ENCODE measurements at places on chromosomes 12 and 14. TPM values are rescaled to one million over a fixed set of nuclear protein-coding genes. Genes with fewer than 3 reads are reported as not detected.
A peak's percentile ranks its signal among the peaks of the same experiment; 100 is the strongest.

DNA sequence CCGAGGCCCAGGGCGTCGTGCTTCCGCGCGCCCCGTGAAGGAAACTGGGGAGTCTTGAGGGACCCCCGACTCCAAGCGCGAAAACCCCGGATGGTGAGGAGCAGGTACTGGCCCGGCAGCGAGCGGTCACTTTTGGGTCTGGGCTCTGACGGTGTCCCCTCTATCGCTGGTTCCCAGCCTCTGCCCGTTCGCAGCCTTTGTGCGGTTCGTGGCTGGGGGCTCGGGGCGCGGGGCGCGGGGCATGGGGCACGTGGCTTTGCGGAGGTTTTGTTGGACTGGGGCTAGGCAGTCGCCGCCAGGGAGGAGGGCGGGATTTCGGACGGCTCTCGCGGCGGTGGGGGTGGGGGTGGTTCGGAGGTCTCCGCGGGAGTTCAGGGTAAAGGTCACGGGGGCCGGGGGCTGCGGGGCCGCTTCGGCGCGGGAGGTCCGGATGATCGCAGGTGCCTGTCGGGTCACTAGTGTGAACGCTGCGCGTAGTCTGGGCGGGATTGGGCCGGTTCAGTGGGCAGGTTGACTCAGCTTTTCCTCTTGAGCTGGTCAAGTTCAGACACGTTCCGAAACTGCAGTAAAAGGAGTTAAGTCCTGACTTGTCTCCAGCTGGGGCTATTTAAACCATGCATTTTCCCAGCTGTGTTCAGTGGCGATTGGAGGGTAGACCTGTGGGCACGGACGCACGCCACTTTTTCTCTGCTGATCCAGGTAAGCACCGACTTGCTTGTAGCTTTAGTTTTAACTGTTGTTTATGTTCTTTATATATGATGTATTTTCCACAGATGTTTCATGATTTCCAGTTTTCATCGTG is 612 bp downstream of the MDM2 start:
- DNase-seq, result peak; percentile 91

GRCh38 chr14:54864526-54864925 is 38.1 kb downstream of the GCH1 start:
- no peak for DNase-seq

- DNase-seq, result no peak
These were observed 172.2 kb downstream of the PTPRO start for GRCh38 chr12:15494329-15495046.

DNA sequence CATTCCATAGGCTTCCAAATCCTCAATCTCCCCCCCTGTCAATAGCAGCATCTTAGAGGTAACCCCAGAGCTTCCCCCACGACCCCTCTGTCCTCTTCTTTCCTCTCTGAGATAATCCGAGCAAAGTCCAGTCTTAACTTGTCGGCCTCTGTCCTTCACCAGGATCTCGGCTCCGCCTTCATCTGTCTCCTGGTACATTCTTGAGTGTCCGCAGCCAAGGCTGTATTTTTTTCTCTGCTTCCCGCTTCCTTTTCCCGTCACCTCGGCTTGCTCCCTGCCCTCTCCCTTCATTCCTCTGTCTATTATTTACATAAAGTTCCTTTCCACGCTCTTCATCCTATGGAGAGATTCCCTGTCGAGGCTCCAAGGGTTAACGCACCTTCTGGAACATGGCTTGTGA is 153.9 kb upstream of the GSC start:
- DNase-seq, result no peak

- DNase-seq, result no peak
These were observed 1.1 kb downstream of the C1S start for GRCh38 chr12:7061596-7061995.

DNA sequence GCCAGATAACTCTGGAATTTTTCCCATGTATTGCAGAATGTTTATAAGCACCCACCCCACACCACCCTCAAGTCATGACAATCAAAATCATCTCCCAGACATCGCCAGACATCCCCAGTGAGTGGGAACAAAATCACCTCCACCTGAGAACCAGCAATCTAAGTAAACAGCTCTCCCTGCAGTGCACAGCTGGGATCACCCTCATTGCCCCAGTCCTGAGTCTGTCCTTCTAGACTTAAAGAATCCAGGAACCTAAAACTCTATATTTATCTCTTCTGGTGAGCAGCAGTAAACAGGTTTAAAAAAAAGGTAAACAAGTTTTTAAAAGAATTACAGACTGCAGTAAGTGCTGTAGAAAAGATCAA is 43.3 kb upstream of the CMKLR1 start:
- no peak for DNase-seq

DNA sequence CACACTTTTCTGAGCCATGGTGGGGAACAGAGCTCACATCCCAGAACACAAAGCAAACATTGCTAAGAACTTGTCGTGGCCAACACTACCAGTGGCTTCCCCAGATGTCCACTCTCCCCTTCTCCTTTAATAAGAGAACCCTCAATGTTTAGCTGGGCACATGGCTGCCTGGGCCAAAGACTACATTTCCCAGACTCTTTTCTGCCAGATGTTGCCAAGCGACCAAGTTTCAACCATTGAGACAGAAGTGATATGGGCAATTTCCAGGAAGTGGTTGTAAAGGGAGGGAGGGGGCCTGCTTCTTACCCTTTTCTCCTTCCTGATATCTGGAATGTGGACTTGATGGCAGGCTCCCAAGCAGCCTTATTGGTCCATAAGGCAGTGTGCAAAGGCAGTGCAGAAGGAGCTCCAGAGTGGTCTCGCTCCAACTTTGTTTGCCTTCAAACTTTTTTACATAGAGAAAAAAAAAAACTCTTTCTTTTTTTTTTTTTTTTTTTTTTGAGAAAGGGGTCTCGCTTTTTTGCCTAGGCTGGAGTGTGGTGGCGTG is 24.9 kb upstream of the JDP2 start:
- DNase-seq, result no peak

DNA sequence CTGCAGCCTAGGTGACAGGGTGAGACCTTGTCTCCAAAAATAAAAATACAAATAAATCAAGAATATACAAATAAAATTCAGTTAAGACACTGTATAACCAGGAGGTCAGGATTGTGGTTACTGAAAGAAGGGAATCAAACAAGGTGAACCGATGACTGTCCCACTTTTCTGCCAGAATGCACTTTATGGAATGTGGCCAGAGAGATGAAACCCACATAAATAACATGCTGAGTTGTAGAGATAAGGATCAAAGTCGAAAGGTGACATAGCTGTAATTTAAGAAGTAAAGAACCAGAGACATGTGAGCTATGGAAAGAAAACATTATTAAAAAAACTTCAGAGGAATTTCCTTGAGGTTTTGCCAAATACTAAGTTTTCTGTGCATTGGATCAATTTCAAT is 1098.2 kb upstream of the USP15 start:
- no peak for DNase-seq

GRCh38 chr14:93214598-93214997 is 7.5 kb downstream of the UBR7 start:
- no peak for DNase-seq

DNA sequence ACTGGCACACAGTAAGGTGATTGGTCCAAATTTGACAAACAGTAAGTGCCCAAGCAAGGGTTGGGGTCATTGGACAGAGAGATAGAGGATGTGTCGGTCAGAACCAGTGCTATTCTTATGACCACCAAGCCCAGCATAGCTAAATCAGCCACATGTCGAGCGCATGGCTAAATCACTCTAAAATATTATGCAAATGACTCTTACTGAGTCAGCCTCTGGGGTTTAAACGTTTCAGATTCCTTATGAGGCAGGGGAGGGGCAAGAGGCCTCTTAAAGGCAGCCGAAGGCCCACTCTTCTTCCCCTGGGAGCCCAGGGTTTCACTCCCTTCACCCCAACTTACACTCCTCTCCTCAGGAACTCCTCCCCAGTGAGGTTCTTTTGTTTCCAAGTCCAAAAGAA is 603 bp upstream of the ENDOU start:
- no peak for DNase-seq

- no peak for DNase-seq
These were observed 21.2 kb downstream of the SLC35E3 start for GRCh38 chr12:68767191-68767590.

DNA sequence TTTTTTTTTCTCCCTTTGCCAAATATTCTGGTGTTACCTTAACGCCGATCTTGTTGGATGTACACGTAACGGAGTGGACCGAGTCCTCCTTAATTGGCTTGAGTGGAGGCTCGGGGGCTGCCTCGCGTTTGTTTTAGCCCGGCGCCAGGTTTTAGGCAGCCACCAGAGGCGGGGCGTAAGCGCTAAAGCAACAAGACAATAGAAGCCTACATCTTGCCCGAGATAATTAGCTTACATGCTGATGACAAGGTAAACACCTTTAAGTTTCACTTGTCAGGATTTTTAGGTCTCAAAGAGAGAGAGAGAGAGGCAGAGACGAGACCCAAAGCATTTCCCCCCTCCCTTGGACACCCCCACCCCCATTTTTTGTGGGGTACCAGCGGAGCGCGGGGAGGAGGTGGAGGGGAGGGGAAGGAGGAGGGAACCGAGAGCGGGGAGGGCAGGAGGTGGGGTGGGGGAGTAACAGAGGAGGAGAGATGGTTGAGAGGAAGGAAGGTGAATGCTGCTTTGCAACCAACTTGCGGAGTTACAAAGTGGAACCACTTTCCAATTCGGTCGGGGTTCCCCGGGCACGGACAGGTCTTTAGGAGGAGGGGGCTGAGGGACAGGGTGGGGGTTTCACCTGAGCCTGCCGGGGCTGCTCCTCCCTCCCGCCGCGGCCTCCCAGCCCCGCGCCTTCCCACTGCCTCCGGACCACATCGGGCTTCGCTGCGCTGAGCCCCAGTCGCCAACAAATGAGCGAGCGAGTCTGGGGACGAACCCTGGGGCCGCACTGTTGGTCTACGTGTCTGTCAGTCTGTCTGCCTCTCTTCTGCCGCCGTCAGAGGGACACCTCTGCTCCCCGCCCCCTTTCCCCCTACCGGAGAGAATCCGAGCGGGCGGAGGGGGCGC is at the start of gene NKX2-1:
Gene NKX2-1 (minus strand): TSS at position 802 of the 891 bp plus-strand sequence. CDS start 103 bp downstream, at position 699.
- DNase-seq, result peak; percentile 9

- peak; percentile 52 for DNase-seq
These were observed 532.5 kb downstream of the VRK1 start for GRCh38 chr14:97329701-97330100.

DNA sequence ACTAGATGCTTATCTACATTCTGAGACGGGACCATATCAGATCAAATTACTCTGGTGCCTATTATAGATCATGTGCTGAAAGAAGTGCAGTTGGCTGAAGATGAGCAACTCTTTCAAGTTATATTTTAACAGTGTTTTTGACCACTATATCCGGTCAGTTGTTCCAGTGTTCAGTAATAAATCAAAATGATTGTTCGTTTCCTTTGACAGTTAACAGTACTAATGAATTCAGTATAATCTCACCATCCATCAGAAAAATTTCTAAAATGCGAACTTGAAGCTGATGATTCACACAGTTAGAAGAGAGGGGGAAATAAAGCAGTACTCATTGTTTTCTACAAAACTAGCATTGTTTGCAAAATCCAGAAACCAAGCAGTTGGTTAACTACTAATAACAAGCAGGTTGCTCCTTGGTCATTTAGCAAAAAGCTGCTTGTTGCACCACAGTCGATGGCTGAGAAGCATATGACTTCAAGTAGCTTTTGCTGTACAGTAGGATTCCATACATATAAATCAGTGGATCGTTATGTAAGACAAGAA is 2.3 kb downstream of the RPS6KA5 start:
- DNase-seq, result no peak

- DNase-seq, result no peak
These were observed 5.7 kb upstream of the VDR start for GRCh38 chr12:47910486-47910885.

GRCh38 chr14:22614240-22614799 is 16.2 kb downstream of the ABHD4 start:
- DNase-seq, result peak; percentile 78

DNA sequence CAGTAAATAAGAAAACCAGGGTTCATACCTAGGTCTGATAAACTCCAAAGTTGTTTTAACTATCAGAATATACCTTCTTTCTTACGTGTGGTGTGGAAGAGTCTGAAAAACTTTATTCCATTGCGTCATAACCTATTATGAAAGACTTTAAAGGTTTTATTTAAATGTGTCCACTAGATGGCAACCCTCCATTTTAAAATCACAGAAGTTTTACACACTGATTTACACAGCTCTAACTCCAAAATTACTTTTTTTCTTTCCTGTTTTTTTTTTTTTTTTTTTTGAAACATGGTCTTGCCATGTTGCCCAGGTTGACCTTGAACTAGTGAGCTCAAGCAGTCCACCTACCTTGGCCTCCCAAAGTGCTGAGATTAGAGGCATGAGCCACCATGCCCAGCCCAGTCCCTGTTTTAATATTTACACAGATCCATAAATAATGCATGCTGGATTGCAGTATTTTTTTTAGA is 17.3 kb upstream of the TMPRSS12 start:
- DNase-seq, result no peak

GRCh38 chr14:36057452-36058116 is 118.9 kb downstream of the PTCSC3 start:
- DNase-seq, result no peak

DNA sequence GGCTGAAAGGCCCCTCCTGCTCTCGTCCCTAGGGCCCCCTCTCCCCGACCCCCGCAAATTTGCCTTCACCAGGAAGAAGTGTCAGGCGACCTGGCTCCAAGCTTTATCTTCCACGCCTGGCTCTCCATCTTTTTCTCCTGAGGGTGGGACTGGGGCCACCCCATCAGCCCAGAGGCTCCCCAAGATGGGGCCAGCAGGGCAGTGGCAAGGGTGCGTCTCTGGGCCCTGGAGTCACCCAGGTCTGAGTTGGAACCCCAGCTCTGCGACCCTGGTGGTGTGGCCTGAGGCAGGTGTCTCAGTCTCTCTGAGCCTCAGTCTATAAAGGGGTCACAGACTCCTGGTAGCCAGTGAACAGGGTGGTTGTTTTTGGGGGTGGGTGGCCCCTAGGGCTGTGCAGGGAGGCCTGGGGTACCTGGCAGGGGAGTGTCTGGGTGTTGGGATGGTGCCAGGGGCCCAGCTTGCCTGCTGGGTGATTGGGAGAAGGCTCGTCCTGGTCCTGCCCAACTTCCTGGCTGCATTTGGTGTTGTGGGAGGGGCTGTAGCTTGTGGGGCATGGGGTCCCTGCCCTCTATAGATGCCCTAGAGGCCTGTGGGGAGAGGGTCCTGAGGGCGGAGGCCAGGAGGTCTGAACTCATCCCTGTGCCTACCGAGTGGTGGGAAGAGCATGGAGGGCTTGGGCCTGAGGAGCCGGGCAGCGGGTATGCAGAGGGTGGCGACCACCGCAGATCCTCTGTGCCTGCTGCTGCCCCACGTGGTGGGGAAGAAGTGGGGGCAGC is 7.6 kb downstream of the KIF26A start:
- no peak for DNase-seq

Gene PRKCH
- 5.3 TPM for total RNA-seq

Gene SYNDIG1L
- total RNA-seq, result not detected

Gene CABP1
- not detected for total RNA-seq

Gene DERA
- 45.5 TPM for total RNA-seq

Gene PIANP
- not detected for total RNA-seq

Gene PRKD1
- total RNA-seq, result 8.3 TPM

Gene ESRRB
- not detected for total RNA-seq

Measured in MG63 (cell line).